ENCODE measurements at places on chromosomes 12 and 14. TPM values are rescaled to one million over a fixed set of nuclear protein-coding genes. Genes with fewer than 3 reads are reported as not detected.

The MTA1 gene
- total RNA-seq, result 18.4 TPM

The SIRT4 gene
- total RNA-seq, result 1.9 TPM

The TAS2R19 gene
- total RNA-seq, result 0.24 TPM

DNA sequence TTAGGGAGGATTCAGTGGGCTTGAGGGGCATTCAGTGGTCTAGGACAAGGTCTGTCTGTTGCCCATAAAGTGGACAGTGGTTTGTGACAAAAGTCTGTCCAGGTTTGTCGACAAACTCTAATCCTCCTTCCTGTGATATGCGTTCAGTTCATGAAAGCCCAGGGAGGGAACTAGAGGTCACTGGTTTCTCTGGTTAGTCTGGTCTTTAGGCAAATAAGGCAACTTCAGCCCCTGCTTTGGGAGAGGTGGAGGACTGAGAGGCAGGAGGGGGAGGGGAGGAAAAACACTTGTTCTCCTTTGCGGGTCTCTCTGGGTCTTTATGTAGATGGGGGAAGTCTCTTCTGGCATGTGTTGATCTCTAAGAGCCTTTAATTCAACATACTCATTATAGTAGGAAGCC is 235.1 kb upstream of the PWP1 start:
- DNase-seq, result no peak

The NUDT14 gene
- 4.0 TPM for total RNA-seq

DNA sequence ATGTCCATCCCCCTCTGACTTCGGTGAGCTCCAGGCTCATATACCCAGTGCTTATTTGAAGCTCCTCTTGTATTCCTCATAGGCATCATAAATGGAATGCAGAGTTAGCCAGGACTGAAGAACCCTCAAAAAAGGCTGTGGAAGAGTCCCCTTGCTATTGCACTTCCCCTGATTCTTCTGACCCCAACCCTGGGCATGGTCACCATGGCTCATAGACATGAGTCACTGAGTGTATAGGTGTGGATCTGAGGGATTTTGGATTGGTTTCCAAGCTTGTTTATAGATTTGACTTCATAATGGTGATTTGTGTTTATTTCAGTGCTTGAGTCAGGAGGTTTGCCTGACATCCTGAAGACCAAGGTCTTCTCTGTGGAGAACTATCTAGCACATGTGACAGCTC is 98.4 kb upstream of the SLC38A2 start:
- DNase-seq, result no peak

DNA sequence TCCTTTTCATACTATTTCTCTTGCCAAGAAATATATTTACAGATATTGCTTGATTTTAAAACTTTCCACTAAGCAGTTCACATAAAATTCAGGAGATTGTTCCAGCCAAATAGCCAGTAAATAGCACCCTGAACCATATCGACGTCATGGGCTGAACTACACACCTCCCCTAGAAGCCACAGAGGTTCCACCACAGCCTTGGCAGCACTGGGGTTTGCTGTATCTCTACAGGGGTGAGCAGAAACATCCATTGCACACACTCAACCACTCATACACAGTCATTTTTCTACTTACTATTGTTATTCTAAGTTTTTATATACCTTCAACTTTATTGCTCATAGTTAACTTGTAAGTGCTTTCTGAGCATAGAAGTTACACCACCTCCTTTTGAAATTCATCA is 8.1 kb upstream of the EIF2S3B start:
- no peak for DNase-seq

The CLEC4C gene
- total RNA-seq, result not detected
